DND-41 (cell line): ENCODE measurements at places on chromosomes 3 and 15.
A peak's percentile ranks its signal among the peaks of the same experiment; 100 is the strongest.

DNA sequence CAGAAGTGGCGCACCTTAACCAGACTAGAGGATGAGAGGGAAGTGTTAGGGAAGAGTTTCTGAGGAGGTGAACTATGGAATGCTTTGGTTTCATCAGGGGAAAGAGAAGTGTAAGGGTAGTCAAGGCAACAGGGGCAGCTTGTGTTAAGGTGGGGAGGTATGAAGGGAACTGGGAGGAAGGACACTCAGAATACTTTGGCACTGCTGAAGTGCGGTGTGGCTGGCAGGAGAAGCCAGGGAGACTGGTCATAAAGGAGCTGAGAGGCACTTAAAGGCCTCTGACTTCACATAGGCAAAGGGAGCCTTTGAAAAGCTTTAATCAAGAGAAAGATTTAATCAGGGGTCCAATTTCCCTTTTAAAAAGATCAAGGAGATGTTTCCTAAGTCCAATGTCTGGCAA lies 129.0 kb downstream of the ERC2 start:
- no peak for DNase-seq

DNA sequence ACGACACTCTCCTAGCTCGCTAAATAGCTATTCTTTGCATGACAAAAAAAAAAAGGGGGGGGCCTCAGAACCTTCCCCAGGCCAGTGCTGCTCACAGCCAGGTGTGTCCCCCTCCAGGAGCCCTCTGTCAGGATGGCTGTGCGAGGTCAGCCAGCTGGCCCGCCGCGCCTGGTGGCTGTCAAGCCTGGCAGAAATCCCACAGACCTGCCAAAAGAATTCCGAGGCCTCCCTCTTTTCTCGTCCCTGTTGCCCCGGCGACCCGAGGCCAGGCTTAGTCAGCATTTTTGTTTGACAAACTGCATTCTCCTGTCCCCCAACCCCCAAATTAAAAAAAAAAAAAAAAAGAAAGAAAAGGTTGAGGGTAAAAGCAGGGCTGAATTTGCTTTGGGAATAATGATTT lies 61.9 kb downstream of the TM4SF4 start:
- no peak for DNase-seq

- no peak for DNase-seq
Observed at GRCh38 chr3:33751336-33751735, 33.3 kb upstream of the CLASP2 start.

GRCh38 chr15:43985976-43986680 lies 159.3 kb downstream of the WDR76 start:
- DNase-seq, result no peak

DNA sequence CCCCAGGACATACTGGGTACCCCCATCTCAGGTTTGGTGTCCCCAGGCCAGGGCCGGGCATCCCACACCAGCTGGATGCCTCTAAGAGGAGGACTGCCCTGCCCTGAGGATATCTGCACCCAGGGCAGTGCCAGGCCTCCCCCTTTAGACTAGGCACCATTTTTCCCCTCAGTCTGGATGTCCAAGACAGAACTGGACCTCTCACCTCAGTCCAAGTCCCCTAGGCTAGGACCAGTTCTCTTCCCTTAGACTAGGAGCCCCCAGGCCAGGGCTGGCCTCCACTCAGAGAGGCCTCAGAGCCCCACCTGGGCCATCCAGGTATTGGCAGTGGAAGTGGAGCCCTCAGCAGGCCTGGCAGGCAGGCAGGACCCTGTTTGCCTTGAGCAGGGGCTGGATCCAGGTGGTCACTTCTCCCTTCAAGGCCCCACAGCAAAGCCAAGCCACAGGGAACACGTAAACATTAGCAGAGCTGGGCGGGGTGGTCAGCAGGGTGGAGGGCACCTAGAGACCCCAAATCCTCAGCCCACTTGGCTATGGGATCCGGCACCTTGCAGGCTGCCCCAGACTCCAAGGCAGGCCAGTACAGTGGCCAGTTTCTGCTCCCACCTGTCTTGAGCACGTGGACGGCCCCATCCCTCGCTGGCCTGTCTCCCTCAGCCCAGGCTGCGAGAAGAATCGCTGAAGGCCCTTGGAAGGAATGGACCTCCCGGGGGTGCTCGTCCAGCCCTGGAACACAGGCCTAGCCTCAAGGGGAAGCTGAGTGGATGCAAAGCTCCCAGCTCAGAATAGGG lies 28.3 kb downstream of the PTH1R start:
- no peak for DNase-seq

DNA sequence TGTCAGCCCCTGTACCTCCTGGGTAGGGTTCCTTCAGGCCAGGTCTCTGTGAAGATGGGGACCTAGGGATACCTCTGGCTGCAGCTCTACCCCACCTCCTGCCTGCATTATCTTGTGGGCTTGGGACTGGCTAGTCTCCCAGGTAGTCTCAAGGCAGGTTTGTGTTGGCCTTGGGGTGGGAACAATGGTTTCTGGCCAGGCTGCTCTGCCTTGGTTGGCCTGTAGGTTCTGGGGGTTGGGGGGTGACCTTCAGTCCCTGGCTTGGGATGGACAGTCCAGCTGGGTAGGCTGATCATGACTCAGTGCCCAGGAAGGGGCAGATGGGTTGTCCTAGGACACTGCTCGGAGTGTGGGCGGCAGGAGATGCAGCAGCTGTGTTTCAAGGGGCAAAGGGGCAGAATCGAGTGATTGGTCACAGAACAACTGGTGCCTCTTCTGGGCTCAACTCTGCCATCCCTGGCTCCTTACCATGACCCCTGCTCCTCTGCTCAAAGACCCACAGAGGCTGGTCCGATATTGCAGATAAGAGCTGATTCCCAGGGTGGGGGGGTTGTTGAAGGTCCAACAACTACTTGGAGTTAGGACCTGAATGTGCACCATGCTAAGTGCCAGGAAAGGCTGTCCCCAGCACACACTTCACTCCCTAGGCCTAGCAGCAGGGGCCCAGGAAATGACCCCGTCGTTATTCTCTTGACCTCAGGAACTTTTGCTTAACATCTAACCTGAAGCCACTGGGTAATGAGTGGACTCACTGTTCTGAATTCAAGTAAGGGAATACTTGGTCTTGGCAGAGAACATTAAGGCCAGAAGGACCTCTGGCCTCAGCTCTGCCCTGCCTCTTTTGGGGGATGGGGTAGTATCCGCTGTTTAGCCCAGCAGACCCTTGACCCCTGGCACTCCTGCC lies 18.1 kb upstream of the BSN start:
- DNase-seq, result no peak

GRCh38 chr3:32758375-32758753 lies 59.4 kb upstream of the TRIM71 start:
- DNase-seq, result no peak

GRCh38 chr3:50885070-50885850 lies 210.5 kb downstream of the DOCK3 start:
- DNase-seq, result no peak

- no peak for DNase-seq
Observed at GRCh38 chr3:71441925-71442651, 141.4 kb downstream of the FOXP1 start.

- DNase-seq, result no peak
Observed at GRCh38 chr3:34150992-34151391, 352.6 kb downstream of the PDCD6IP start.

DNA sequence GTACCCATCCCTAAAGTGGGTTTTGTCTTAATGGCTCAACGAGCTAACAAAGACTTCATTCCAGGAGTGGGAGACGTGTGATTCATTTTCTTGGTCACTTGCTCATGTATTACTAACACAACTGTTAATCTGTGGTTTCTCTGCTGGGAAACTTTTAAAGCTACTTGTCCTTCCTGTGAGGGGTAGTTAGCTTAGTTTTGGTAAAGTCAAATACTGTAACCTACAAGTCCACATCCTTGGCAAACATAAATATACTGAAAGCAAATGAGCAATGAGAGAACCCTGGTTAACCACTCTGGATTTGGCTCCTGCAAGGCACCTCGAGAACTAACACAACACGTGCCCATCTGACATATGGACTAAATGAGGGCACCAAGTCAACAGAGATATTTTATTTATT lies 19.9 kb downstream of the NOX5 start:
- no peak for DNase-seq

- DNase-seq, result no peak
Observed at GRCh38 chr15:41659855-41660234, 360 bp upstream of the MGA start.

- DNase-seq, result no peak
Observed at GRCh38 chr3:80152692-80153091, 384.9 kb upstream of the ROBO1 start.

- no peak for DNase-seq
Observed at GRCh38 chr15:68410466-68411342, 21.3 kb downstream of the ITGA11 start.

GRCh38 chr3:72085036-72085435 lies 300.1 kb upstream of the PROK2 start:
- DNase-seq, result peak; percentile 75

GRCh38 chr3:23735062-23735461 lies 70.7 kb upstream of the UBE2E1 start:
- no peak for DNase-seq

DNA sequence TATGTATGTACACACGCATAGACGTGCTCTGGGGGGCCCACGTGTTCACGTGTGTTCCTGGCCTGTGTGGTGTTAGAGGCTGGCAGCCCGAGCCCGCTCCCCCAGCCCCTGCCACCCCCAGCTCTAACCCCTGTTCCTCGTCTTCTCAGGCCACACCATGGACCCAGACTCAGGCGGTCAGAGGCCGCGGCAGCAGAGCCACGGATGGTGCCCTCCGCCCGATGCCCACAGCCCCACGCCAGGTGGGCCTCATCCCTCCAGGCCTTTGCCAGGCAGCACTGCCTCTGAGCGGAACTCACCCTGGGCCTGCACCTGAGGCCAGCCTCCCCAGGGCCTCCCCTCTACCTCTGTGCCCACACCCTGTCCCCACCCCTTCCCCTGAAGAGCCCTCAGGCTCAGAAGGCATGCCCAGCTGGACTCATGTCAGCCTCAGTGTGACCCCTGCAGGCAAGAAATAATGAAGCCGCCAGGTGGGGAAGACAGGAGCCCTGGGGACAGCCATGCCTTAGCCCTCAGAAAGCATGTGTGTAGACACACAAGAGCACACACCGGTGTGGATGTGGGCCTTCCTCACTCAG lies 16.4 kb upstream of the GNAT1 start:
- no peak for DNase-seq

DNA sequence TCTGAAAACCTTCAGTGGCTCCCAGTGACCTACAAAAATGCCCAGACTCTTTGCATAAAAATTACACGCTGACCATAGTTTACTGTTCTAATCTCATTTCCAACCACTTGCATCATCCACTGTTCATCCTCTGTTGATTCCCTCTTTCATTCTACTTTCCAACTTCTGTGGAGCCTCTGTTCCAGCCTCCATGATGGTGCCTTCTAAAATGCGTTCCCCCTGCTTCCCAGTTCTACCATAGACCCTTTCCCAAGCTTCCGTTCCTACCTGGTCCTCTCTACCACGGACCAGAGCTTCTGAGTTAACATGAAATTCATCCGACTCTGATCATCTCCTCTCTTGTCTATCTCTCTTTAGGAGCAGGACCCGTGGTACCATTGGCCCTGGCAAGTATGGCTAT lies 127.0 kb downstream of the THSD4 start:
- no peak for DNase-seq

DNA sequence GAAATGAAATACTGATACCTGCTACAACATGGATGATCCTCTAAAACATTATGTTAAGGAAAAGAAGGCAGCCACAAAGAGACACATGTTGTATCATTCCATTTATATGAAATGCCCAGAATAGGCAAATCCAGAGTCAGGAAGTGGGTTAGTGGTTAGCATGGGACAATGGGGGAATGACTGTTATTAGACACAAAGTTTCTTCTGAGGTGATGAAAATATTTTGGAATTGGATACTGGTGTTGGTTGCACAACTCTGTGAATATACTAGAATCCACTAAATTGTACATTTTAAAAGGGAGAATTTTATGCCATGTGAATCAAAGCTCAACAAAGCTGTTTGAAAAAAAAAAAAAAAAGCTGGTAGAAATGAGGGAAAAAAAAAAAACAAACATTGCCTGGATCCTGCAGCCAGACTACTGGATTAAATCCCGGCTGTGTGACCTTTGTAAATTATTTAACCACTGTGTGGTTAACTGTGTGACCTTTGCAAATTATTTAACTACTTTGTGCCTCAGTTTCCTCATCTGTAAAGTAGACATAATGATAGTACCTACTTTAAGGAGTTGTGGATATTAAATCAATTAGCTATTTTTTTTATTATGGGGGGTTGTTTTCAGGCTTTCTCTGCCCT lies 75.6 kb upstream of the PRICKLE2 start:
- no peak for DNase-seq

DNA sequence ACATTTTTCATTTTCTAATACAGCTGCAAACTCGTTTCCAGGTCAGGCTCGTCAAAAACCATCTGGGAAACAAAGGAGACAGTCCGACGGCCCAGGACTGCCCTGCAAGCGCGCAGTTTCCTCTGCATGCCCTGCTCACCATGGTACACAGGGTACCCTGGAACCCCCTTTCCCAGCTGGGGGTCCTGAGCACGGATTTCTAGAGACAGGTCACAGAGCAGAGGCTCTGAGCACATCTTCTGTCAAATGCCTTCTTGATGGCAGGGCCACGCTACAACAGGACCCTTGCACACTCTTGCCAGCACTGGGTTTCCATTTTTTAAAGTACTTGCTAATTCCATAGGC lies 8.1 kb downstream of the ZXDC start:
- no peak for DNase-seq

GRCh38 chr3:172179680-172180399 lies 140.5 kb downstream of the FNDC3B start:
- no peak for DNase-seq

GRCh38 chr3:49779358-49780079 lies 6.8 kb downstream of the IP6K1 start:
- no peak for DNase-seq

- no peak for DNase-seq
Observed at GRCh38 chr3:134874737-134875413, 79.8 kb downstream of the EPHB1 start.

GRCh38 chr3:178629430-178630178 lies 93.4 kb downstream of the KCNMB2 start:
- DNase-seq, result no peak

- DNase-seq, result no peak
Observed at GRCh38 chr15:58247855-58248842, 110.0 kb downstream of the AQP9 start.

- DNase-seq, result no peak
Observed at GRCh38 chr3:118526758-118527513, 507.7 kb downstream of the IGSF11 start.

DNA sequence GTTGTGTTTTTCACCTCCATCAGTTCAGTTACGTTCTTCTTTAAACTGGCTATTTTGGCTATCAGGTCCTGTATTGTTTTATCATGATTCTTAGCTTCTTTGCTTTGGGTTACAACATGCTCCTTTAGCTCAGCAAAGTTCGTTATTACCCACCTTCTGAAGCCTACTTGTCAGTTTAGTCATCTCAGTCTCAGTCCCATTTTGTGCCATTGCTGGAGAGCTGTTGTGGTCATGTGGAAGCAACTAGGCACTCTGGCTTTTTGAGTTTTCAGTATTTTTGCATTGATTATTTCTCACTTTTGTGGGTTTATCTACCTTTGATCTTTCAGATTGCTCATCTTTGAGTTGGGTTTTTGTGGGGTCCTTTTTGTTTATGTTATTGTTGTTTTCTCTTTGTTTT lies 151.3 kb downstream of the CFAP20DC start:
- DNase-seq, result no peak

- no peak for DNase-seq
Observed at GRCh38 chr3:3634326-3634725, 164.9 kb upstream of the LRRN1 start.

GRCh38 chr15:68676926-68677325 lies 98.1 kb downstream of the CORO2B start:
- DNase-seq, result no peak

GRCh38 chr15:80932989-80933388 lies 56.6 kb downstream of the MESD start:
- no peak for DNase-seq
